NCI-H187 treated with DMSO at 0.1 percent for 48 hours (cell line): ENCODE measurements at places on chromosomes 12 and 14.

- DNase-seq, result no peak
Observed at GRCh38 chr12:64466178-64466577, 14.3 kb downstream of the TBK1 start.

DNA sequence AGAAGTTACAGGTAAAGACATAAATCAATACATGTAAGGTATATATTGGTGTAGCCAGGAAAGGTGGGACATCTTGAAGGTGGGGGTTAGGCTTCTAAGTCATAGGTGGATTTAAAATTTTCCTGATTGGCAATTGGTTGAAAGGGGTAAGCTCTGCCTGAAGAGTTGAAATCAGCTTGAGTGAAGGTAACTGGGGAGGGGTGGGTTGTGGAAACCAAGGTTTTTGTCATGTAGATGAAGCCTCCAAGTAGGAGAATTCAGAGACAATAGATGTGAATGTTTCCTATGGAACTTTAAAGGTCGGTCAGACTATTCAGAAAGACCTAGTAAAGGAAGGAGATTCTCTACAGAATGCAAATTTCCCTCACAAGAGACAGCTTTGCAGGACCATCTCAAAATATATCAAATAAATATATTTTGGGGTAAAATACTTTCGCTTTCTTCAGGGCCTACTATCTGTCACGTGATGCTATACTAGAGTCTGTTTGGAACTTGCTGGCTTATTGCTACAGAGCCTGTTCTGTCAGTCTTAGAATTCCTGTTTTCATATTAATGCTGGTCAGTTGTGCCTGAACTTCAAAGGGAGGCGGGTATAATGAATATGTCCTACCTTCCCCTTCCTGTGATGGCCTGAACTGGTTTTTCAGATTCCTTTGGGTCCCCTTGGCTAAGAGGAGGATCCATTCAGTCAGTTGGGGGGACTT lies 20.6 kb upstream of the SPATA7 start:
- DNase-seq, result no peak

DNA sequence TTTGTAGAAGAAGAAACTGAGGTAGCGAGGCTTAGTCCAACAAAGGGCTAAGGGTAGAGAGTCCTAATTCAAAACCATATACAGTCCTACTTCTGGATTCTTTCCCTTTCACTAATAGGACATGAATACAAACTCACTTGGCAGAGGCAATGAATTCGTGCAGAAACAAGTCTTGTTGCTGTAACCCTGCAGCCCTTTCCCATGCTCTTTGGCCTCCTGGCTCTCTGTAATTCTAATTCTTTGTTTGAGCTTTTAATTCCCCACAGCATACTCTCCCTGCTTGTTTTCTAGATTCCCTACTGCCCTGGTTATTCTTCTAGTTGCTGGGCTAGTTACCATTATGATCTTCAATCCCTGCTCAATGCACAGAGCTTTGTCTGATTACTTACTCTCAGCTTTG lies 381.4 kb downstream of the ETNK1 start:
- no peak for DNase-seq

GRCh38 chr12:2683283-2684025 lies 111.3 kb upstream of the FKBP4 start:
- no peak for DNase-seq

- no peak for DNase-seq
Observed at GRCh38 chr14:56342494-56342942, 224.3 kb downstream of the PELI2 start.

GRCh38 chr14:92553438-92553837 lies 39.9 kb downstream of the RIN3 start:
- no peak for DNase-seq

GRCh38 chr12:75921622-75922289 lies 109.8 kb downstream of the PHLDA1 start:
- DNase-seq, result no peak

DNA sequence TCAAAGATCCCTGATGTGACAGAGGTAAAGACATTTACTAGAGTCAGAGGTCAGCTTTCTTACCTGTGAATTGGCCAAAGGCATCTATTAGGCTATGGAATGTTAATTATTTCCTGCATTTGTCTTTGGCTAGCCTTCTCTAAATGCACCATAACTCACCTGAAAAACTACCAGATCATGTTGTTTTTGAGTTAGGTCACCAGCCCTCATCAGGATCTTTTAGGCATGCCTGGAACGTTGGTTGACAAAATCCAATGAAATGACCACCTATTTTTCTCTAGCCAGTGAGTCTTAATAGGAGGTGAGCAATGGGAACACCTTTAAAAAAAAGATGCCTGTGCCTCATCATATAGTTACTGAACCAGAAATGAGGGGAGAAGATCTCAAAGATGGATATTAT lies 46.2 kb downstream of the ANO4 start:
- DNase-seq, result no peak

GRCh38 chr14:103104654-103105452 lies 10.3 kb downstream of the EXOC3L4 start:
- DNase-seq, result peak; percentile 29

DNA sequence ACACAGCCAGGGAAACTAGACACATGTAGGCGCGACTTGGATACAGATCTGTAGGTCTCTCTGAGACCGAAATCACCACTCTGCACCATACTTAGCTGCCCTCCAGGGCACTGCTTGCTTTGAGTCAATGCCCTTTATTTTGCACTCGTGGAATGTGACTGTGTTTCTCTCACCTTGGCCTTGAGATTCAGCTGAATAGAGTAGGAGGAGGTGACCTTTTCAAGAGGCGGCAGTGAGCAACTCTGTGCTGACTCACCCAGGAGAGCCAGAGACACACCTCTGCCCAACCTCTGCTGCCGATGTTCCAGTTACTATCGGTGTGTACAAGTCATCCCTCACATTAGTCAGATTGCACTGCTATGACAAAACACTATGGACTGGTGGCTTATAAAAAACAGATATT lies 583.4 kb downstream of the VRK1 start:
- DNase-seq, result no peak

- DNase-seq, result no peak
Observed at GRCh38 chr14:94114589-94115057, 4.1 kb downstream of the IFI27 start.

GRCh38 chr14:63517354-63517753 lies 25.8 kb downstream of the PPP2R5E start:
- no peak for DNase-seq

DNA sequence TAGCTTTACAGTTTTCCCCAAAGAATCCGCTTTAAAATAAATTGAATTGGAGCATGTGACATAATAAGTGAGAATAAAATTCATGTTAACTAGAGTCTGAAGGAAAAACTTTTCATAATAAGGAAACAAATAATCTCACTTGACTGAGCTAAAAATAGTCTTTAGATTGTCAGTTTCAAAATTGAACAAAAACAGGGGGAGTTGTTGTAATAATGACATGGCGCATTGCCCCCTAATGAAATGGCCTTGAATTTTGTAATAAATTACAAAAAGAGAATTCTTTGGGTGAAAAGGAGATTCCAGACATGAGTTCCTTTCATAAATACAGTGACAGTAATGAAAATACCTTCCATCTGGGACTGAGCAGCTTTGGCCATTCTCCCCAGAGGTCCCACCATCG lies 178.6 kb downstream of the EFCAB11 start:
- DNase-seq, result no peak

- no peak for DNase-seq
Observed at GRCh38 chr12:16030744-16031143, 119.6 kb downstream of the DERA start.

DNA sequence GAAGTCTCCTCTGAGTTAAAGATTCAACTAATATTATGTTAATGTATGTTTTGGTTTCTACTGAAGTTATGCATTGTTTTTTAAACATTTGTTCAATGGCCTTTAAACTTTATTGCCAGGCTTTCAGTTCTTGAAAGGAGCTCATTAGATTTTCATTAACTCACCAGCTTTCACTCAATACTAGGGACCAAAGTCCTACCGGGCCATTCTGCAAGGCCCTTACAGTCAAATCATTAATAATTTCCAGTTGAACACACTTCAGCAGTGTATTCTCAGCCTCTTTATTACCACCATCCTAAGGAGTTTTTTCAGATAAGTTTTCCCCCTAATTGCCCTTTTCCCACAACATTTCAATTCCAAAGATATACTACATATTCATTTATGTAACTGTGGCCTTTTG lies 409.2 kb downstream of the DIO2 start:
- DNase-seq, result no peak

- DNase-seq, result no peak
Observed at GRCh38 chr14:83988275-83988674, 1541.7 kb upstream of the FLRT2 start.

DNA sequence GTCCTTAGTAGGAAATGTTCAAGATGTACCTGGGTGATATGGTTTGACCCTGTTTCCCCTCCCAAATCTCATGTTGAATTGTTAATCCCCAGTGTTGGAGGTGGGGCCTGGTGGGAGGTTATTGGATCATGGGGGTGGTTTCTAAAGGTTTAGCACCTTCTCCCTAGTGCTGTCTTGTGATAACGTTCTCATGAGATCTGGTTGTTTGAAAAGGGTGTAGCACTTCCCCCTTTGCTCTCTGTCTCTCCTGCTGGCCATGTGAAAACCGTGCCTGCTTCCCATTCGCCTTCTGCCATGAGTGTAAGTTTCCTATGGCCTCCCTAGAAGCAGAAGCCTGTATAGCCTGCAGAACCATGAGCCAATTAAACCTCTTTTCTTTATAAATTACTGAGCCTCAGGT lies 353.0 kb upstream of the SFSWAP start:
- DNase-seq, result no peak

GRCh38 chr12:67524861-67525616 lies 123.5 kb upstream of the DYRK2 start:
- DNase-seq, result no peak

DNA sequence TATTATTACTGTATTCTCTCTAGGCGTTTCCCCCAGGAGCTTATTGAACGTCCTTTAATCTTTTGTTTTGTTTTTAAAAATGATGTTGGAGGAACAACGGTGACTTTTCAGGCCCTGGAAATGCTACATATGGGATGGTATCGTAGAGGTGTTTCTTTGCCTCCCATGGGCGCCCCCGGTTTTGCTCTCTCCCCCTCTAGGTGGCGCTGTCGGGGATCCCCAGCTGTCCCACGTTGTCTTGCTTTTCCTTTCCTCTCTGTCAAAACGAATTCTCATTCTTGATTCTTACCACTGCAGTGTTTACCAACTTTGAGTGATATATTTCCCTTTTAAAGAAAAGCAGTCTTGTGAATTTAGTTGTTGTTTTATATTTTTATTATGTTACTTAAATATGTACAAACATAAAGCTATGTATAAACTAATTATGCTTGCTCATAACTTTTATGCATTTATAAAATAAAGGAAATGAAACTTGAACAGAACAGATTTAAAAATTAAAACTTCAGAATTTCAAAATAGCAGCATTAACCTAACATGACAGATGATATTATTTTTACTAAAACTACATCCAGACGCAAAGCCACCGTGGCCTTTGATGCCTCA lies 171.9 kb downstream of the RGS6 start:
- DNase-seq, result no peak

GRCh38 chr12:15829949-15830348 lies 40.8 kb upstream of the EPS8 start:
- DNase-seq, result no peak

DNA sequence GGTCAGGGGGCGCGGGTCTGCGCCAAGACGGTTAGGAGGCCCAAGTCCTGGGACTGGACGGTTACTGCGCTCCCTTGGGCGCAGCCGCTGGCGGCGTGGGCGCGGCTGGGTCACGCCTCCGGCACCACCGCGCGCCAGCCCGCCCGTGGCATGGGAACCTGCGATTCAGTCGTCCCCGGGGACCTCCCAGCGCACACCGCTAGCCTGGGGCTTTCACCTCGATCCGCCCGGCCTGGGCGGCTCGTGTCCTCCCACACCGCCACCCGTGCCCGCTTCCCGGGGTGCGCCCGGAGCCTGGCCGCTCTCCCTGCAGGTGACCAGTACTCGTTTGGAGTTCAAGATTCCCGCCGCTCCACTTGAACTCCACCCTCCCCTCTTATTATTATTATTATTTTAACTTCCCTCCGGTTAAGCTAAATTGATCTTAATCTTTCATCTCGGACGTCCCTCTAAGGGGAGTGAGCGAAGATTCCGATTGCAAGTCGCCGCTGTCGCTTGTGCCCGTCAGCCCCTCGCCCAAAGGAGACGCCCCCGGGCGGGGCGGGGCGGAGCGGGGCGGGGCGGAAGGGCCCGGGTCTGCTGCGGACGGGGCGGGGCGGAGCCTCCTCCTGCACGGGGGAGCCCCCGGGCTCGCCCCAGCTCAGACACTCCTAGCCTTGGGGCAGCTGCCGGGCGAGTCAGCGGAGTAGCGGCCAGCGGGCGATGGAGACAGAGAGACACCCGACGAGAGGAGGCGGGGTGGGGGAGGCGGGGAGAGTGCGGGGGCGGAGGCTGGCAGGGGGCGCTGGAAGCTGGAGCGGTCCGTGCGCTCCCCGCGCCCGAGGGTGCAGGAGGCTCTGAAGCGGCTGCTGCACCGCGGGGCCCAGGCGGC lies at the start of gene KCNMB4:
Gene KCNMB4, plus strand, starts transcription at position 643 of the 871 bp plus-strand sequence. CDS start 445 bp downstream, outside the sequence.
- peak; percentile 29 for DNase-seq

DNA sequence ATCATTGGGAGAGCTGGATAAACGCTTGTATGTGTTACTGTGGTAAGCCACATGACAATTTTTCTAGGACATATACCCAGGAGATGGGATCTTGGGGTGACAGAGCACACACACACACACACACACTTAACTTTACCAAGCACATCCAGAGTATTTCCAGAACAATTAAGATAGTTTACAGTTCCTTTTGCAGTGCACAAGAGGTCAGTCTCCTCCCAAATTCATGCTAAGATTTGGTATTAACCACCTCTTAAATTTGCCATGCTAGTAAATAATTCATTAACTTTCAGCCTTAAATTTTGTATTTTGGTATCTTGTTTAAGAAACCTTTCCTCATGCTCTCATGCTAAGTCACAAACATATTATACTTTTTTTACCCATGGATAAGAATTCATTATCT lies 33.9 kb upstream of the LIMA1 start:
- no peak for DNase-seq

- no peak for DNase-seq
Observed at GRCh38 chr14:94560291-94560665, 964 bp upstream of the SERPINA4 start.

DNA sequence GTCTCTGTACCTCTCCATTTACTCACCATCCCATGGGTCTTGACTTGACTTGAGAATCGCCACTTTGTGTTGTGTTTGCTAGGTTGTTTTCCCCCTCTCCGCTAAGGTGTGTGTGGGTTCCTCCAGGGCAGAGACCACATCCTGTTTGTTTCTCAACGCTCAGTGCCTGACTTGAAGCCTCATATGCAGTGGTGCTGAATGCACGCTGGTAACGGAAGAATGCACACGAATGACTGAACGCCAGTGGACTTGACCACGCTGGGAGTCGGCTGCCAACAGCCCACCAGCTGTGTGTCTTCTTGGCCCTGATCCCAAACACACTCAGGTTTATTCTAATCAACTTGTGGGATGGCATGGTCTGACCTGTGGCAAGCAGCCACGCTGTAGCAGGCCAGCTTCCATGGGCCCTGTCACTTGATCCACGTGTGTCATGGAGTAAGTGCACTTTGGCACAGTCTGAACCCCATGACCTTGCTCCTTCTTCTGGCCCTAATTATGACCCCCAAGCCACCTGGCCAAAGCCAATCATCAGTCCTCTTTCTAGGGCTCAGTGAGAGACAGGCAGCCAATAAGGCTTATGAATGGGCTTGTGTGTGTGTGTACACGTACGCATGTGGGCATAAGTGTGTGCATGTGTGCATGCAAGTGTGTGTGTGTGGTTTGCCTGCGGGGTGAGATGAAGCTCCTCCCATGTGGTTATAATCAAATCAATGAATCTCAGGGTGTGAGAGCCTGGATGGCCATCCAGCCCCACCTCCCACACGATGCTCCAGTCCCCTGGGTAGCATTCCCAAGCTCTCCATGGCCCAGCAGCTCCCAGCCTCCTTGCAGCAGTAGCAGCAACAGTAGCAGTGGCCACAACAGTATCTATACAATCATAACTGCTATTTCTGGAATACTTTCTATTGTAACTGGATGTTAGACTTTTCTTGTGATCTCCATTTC lies 6.4 kb upstream of the TC2N start:
- no peak for DNase-seq
